Transverse colon (tissue), 4 donors: ENCODE measurements at places on chromosomes 2 and 18. TPM values are rescaled to one million over a fixed set of nuclear protein-coding genes. Genes with fewer than 3 reads are reported as not detected.

- no peak overlapping the region for H3K4me3 ChIP-seq
- H3K36me3 ChIP-seq: no peaks in the 10 kb centered on the region
- H3K4me1 ChIP-seq: no peaks in the 10 kb centered on the region
- H3K27me3 ChIP-seq: no peaks in the 10 kb centered on the region
- DNase-seq: no peak
- H3K27ac ChIP-seq: peak overlapping the region; percentile 58
These were observed 236.3 kb downstream of the ACKR3 start for GRCh38 chr2:236805800-236806531.

- no peaks in the 10 kb centered on the region for H3K36me3 ChIP-seq
- no peak overlapping the region for H3K27ac ChIP-seq
- DNase-seq: no peak
These were observed 484.5 kb upstream of the ZNF804A start for GRCh38 chr2:184113696-184114403.

CNTNAP5 gene
- total RNA-seq: 1.4 TPM

- no peak overlapping the region for H3K4me3 ChIP-seq
- no peak for DNase-seq
- H3K4me1 ChIP-seq: no peaks in the 10 kb centered on the region
- H3K36me3 ChIP-seq: no peaks in the 10 kb centered on the region
- H3K27me3 ChIP-seq: no peaks in the 10 kb centered on the region
These were observed 333.1 kb upstream of the HNRNPA3 start for GRCh38 chr2:176879426-176879995.

EVX2 gene
- not detected for total RNA-seq
